ENCODE measurements at places on chromosomes 4 and X.

GRCh38 chr4:157221426-157221894 lies 932 bp downstream of the GRIA2 start:
- DNase-seq = no peak

DNA sequence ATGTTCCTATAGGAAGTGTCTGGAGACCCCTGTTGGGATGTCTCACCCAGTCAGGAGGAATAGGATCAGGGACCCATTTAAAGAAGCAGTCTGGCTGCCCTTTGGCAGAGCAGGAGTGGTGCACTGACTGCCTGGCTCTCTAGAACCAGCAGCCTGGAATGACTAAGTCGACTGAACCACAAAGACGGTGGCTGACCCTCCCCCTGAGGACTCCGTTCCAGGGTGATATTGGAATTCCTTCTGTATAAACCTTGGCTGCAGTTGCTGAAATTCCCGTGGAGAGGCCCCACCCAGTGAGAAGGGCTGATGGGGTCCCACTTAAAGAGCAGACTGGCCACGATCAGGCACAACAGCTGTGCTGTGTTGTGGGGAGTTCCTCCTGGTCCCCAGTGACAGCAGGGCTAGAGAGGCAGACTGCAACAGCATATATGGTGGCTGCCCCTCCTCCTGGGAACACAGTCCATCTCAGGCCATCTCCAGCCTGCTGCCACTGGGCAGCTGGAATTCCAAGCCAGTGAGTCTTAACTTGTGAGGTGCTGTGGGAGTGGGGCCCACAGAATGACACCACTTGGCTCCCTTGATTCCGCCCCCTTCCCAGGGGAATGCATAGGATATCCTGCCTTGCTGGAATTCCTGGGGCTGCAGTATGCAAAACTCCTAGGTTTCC lies 41.8 kb upstream of the RLIM start:
- DNase-seq = no peak

DNA sequence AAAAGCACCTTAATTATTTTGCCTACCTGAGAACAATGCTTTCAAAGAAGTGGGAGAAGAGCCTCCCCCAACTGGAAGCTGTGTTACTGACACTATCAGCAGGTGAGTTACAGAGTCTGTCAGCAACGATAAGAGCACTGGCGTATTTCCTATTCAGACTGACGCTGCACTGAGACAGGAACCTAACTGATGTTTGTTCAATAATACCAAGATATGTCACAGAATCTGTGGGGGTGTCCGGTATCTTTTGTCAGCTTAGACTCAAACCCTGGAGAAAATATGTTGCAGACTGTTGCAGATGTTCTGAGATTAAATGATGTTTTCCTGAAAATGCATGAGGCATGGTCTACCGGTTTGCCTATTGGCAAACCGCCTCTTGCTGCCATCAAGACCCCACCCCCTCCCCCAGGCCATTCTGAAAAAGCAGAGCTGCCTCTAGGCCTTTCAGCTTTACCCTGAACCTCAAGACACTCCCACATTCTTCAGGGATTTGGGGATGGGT lies 115.2 kb upstream of the KIT start:
- DNase-seq = no peak

DNA sequence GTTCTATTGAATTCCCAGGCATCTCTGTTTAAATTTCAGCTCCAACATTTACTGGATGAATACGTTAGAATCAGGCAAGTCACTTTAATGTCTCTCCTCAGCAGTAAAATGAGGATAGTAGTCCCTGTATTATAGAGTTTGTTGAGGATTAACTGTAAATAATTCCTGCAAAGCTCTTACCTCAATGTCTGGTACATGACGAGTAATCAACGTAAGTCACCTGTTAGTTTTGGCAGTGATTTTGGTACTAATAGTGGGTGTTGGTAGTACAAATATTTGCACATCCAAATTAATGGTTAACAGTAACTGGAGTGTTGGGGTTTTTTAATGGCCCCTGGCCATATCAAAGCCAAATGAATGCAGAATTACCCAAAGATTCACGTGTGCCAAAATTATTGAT lies 189.8 kb upstream of the GALNT7 start:
- DNase-seq = no peak

DNA sequence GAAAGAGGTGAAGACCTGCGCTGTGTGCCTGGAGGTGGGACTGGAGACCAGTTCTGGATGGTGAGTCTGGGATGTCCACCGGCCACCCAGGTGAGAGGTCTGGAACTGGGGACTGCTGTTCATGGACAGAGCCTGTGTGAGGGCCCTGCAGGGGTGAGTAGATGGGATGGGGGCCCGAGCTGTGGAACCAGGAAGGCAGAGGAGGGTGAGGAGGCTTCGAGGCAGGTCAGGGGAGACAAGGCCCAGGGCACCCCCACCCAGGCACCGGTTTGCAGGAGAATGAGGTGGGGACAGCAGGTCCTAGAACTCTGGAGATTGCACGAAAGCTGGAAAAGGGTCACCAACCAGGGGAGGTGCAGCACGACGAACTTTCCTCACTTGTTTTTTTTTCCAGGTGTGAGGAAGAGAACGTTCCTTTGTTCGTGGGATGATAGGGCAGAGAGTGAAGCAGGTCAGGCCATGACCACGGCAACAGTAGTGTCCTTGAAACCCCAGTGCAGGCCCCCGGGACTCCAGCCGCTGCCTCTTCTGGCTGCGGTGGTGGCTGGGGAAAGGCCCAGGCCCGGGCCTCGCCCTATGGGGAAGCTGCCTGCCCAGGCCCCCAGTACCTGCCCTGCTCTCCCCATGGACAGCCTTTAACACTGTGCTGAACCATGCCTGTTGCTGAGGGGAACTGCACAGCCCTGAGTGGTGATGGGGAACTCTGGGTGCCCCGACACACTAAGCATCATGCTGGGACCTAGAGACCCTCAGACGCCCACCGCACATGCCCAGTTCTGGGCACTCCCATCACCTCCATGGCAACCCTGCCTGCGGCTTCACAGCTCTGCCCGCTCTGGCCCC lies 22.9 kb downstream of the TNIP2 start:
- DNase-seq = no peak

DNA sequence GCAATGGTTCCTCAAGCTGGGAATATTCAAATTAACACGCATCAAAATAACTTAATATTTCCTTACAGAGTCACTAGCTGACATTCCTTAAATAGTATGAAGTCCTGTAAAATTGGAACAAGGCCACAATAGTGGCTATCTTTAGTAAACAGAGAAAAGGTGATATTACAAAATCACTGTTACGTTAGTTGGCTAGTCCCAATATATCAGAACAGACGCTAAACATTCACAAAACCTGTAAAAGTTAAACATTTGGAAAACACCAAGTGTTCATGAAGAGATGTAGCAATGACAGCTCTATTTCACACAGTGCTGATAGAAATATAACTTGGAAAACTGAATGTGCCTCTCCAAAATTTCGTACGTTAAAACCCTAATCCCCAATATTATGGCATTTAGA lies 61.0 kb upstream of the FAM47C start:
- no peak for DNase-seq

- no peak for DNase-seq
These were observed 101.1 kb downstream of the PCDH7 start for GRCh38 chr4:30821275-30821674.

GRCh38 chr4:38987491-38987890 lies 44.7 kb downstream of the TMEM156 start:
- DNase-seq = no peak

DNA sequence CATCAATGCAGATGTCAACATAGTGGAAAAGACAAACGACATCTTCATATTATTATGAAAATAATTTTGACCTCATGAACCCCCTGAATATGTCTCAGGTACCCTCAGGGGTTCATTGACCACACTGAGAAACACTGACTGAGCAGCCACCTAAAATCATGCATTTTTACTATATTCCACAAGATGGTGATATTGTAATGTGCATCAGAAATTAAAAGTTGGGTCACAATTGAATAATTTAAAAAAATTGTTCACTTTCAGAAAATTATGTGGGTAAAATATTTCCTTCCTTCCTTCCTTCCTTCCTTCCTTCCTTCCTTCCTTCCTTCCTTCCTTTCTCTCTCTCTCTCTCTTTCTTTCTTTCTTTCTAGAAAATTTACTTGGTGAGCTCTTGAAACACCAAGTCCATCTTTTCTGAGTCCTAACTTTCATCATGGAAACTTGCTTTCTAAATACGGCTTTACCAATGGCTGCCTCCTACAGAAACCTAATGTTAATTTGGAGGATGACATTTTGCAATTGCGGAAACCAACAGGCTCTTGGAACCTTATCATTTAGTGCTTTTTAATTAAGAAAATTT lies 103.6 kb downstream of the RTL3 start:
- no peak for DNase-seq

- DNase-seq = no peak
These were observed 55.8 kb downstream of the GPC4 start for GRCh38 chrX:133359466-133359865.

GRCh38 chr4:57448452-57448851 lies 338.3 kb upstream of the IGFBP7 start:
- DNase-seq = no peak

GRCh38 chr4:77037736-77038135 lies 38.1 kb downstream of the CCNI start:
- DNase-seq = no peak

All from stimulated activated CD8-positive, alpha-beta memory T cell treated with anti-CD3 and anti-CD28 coated beads, Interleukin-7, amount 100 ng/mL, for 24 hours (primary cell).